ENCODE measurements at places on chromosomes 4 and X.

- DNase-seq, result no peak
These were observed 22.5 kb downstream of the TCEAL1 start for GRCh38 chrX:103651151-103651773.

DNA sequence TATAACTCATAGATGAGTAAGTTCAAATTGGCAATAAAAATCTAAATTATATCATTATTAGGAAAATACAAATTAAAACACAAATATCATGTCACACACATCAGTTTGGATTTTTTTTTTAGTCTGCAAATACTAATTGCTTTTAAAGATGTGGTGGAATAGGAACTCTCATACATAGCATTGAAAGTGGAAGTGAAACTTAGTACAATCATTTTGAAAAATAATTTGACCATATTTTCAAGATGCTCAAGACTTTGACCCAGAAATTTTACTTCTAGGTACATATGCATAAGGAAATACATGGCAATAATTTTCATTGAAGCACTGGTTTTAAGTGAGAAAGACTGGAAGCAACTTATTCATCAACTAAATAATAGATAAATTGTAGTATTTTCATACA, 147.5 kb upstream of the SMIM31 start:
- DNase-seq, result no peak

DNA sequence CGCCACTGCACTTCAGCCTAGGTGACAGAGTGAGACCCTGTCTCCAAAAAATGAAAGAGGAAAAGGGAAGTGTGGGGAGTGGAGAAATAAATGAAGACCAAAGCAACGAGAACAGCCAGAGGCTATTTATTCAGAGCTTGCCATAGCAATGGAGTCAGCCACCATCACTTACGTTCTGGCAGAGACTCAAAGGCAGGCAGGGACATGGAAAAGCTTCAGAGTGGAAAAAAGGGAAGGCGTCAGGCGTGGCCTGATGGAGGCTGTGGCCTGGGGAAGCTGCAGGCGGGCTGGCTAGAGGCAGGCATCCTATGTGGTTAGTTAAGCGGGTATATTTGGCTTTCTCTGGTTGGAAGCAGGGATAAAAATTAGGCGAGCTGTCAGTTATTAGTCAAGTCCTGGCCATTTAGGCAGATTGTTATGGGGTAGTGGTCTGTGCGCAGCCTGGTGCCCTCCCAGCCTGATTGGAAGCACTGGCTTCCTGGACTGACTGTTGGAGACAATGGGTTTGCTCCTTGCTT, 73.3 kb downstream of the DCTD start:
- DNase-seq, result no peak

- no peak for DNase-seq
These were observed 26.1 kb downstream of the PALLD start for GRCh38 chr4:168522829-168523489.

DNA sequence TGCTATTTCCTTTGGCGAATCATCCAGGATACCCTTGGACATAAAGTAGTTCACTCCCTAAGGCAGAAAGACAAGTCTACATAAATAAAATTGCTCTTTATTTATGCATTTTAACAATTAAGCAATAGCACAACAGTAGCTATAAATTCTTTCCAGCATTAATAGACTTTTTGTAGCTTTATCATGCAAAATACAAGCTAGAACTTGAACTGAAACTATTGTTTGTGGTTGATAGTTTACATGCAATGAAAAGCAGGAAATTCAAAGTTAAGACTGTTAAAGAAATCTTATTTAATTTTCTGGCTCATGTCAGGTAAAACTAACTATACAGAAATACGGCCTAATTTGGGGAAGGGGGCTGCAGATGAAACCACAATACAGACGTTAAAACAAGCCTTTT, 42.3 kb downstream of the FBXO8 start:
- no peak for DNase-seq

GRCh38 chr4:145609481-145610427, 9.4 kb upstream of the MMAA start:
- DNase-seq, result peak; percentile 60

- no peak for DNase-seq
These were observed 175.8 kb downstream of the GC start for GRCh38 chr4:71607780-71608677.

GRCh38 chr4:145523117-145523516, 41.5 kb downstream of the SMAD1 start:
- no peak for DNase-seq

DNA sequence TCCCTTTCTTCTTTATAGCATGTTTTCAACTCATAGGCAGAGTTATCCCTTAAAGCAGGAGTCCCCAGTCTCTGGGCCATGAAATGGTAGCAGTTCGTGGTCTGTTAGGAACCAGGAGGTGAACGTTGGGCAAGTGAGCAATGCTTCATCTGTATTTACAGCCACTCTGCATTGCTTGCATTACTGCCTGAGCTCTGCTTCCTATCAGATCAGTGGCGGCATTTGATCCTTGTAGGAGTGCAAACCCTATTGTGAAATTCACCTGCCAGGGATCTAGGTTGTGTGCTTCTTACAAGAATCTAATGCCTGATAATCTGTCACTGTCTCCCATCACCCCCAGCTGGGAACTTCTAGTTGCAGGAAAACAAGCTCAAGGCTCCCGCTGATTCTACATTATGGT, 39.8 kb downstream of the DTHD1 start:
- no peak for DNase-seq

- DNase-seq, result no peak
These were observed 24.0 kb downstream of the GALNT7 start for GRCh38 chr4:173192375-173193162.

Data from stimulated activated CD4-positive, alpha-beta T cell treated with anti-CD3 and anti-CD28 coated beads, Interleukin-1b, Interleukin-23, amount 100 ng/mL, for 4 hours (primary cell).